ENCODE measurements at places on chromosomes 4 and X.

- DNase-seq = no peak
These were observed 59.4 kb downstream of the TMPRSS11F start for GRCh38 chr4:68070302-68070701.

- no peak for DNase-seq
These were observed 5.2 kb upstream of the RBMXL3 start for GRCh38 chrX:115183980-115184379.

- DNase-seq = no peak
These were observed 22.6 kb downstream of the IRF2 start for GRCh38 chr4:184451726-184452125.

- DNase-seq = no peak
These were observed 190.8 kb upstream of the GEMIN8 start for GRCh38 chrX:14220386-14220944.

GRCh38 chr4:177482367-177482766, 40.1 kb upstream of the AGA start:
- no peak for DNase-seq
